IPS-NIHi11 (cell line): ENCODE measurements at places on chromosomes 7 and 10.
A peak's percentile ranks its signal among the peaks of the same experiment; 100 is the strongest.

GRCh38 chr10:85262992-85263391 is 934.6 kb downstream of the CCSER2 start:
- no peak for DNase-seq

- no peak for DNase-seq
These were observed 34.3 kb downstream of the NAPEPLD start for GRCh38 chr7:103114576-103115008.

DNA sequence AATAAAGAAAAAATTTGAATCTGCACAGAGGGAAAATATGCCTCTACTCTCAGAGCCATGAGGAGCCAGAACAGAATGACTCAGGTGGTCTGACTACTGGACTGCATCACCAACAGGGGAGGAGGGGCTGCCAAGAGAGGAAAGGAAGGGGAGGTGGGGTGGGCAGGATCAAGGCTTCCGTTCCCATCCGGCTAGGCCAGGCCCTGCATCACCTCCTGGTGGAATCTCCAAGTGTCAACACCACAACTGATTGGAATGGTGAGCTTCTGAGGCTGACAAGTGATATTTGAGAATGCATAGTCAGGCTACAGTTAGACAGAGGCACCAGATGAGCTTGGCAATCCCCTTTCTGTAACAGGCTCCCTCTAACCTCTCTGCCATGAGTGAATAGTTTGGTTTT is 10.4 kb upstream of the GPR26 start:
- peak; percentile 80 for DNase-seq

DNA sequence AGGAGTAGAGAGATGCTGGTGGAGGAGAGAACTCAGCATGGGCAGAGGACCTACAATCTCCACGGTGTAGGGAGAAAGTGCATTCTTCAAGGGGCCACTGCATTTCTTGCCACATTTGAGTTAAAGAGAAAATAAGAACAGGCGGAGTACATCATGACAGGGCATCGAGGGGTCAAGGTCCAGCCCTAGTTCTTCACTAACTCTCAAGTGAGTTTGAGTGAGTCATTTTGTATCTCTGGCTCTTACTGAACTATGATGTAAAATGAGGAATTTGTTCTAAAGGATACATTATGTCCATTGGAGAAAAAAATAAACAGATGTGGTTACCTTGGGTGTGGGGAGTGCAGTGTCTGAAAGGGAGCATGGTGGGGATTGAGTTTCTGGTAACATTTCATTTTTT is 182.9 kb downstream of the XPNPEP1 start:
- no peak for DNase-seq

DNA sequence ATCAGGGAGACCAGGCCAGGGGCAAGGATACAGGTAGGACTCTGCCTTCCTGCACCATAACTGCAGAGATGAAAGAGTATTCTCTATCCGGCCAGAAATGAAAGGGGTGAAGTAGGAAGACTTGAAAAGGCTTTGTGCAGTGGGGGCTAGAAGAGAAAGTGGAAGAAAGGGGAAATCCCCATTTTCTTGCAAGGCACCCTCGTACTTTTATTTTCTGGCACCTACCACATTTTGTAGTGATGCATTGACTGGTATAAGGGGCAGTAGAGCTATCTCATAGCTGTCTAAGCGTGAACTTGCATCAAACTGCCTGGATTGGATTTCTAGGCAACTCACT is 752 bp upstream of the CAMK2G start:
- no peak for DNase-seq
